ENCODE measurements at places on chromosomes 3 and 15.

DNA sequence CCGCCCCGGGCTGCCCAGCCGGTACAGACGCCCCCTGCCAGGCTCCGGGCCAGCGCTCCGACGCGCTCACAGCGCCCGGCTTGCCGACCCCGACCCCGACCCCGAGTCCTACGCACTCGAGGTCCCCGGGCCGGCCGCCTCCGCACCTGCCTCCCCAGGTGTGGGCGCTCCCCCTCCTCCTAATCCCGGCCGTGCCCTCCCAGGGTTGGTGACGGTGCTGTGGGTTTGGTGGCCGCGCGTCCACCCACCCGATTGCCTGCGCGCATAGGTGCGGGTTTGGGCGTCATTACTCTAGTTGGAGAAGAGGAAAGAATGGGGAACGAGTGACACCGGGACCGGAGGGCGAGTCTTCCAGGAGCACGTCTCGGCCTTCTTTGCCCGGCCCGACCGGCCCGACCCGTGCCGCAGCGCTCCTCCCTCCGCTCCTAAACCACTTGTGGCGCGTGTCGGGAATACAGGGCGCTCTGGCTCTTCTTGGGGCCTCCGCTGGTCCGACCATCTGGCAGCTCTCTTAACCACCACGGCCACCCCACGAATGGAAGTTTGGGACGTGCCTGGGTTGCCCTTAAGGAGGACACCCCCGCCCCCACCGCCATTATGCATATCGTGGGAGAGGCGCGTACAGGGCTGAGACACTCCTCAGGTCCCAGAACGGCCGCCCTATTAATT is 810 bp upstream of the THRB start:
- peak; percentile 25 for DNase-seq

DNA sequence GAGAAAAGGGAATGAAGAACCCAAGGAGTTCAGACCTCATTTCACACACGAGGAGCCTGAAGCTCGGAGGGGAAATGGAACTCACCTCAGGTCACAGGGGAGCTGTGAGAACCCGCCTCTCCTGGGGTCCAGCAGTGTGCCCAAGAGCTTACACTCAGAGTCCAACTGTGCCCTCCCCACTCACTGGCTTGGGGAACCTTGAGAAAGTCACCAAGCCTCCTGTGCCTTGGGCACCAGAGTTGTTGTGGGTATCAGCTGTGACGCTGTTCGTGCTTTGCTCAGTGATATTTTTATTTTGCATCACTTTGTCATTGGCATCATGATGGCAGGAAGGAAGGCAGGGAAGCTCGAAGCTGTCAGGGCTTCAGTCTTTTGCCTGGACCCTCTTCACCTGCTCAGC is 83.4 kb downstream of the TLE3 start:
- no peak for DNase-seq

DNA sequence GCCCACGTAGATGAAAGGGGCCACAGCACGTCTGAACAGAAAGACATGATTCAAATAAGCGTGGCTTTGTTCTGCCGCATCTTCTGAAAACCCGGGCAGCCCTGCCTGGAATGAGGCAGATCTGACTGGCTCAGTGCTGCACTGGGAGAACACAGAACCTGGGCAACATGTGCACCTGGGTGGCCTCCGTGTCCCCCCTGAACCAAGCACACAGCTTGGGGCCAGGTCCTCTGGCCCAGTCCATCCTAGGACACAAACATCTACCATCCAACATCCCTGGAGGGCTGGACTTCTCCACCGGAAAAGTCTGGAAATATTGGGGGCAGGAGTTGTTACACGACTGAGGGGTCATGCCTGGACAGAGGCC is 119.4 kb downstream of the ADAMTS17 start:
- DNase-seq = no peak

GRCh38 chr3:127484601-127485388 is 105.7 kb downstream of the TPRA1 start:
- no peak for DNase-seq

DNA sequence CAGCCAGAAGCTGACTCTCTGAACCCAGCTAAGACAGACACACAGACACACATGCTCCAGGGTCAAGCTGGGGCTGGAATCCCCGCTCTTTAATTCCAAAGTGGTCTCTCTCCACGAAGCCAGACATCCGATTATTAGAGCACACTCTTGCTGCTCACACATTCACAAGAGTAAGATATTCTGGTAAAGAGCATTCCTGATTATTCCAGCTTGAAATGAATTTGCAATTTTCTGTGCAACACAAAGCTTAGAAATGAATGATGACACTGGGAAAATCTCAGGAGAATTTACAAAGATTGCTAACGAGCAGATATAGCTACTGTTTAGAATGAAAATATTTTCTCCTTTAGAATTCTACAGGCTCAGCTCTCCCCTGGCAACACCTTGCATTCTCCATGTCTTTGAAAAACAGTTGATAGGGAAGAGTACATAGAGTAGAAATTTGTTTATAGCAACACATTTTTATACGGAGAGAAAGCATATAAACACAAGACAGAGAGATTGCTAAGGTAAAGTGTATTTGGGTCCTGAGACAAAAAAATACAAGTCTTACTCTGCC is 80.6 kb upstream of the EIF1B start:
- DNase-seq = no peak

- no peak for DNase-seq
Measured at GRCh38 chr3:59772416-59773408, 722.9 kb upstream of the CFAP20DC start.

DNA sequence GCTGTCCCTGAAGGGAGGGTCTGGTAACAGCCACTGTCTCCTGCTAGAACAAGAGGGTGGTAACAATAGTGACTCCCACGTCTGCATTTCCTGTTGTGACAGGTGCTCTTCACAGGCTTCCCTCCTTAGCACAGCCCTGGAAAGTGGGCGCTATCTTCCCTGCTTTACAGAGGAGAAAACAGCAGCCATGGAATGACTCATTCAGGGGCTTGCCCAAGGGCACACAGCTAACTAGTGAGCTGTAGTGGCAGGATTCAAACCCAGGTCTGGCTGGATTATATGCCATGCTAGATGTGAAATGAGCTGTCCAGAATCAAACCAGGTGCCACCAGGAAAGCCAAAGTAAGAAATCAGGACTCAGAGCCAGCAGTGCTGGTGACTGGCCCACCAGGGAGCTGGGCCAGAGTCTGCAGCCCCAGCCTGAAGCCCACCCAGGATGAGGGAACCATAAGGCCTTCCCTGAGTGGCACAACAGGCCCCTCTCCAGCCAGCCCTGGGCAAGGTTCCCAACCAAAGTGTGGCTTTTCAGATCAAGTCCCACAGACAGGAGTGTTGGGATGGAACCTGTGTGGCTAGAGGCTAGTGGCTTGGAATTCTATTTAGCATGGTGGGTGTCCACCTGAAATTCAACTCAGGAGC is 102.4 kb downstream of the ETFA start:
- DNase-seq = no peak

- DNase-seq = no peak
Measured at GRCh38 chr15:75753145-75753544, 40.5 kb upstream of the CSPG4 start.

GRCh38 chr15:65888981-65889380 is 19.7 kb downstream of the RAB11A start:
- DNase-seq = no peak

DNA sequence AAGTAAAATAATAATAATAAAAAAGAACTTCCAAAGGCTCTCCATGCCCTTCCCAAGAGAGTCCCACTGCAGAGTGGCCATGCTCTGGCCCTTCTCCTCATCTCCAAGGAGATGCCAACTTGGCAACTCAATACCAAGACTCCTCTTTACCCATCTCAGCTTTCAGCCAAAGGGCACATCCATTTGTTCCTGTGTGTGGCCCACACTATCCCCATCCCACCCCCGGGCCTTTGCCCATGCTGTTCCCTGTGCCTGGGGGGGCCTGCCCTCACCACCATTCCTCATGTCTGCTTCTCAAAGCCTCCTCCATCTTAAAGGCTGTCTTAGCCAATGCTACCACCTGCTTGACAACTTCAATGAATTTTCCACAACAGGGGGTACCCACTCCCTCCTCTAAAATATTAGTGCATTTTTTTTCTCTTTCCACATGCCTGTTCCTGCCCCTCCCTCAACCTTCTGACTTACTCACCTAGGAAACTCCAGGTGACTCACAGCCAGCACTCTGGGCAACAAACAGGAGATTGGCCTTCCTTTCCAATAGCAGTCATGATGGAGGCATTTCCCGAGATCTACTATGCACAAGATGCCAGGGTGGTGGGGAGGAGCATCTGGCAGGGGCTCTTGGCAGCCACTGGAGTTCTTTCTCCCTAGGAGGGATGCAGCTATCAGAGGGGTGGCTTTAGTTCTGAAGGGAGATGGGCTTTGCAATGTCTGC is 109.4 kb upstream of the SMAD3 start:
- no peak for DNase-seq

DNA sequence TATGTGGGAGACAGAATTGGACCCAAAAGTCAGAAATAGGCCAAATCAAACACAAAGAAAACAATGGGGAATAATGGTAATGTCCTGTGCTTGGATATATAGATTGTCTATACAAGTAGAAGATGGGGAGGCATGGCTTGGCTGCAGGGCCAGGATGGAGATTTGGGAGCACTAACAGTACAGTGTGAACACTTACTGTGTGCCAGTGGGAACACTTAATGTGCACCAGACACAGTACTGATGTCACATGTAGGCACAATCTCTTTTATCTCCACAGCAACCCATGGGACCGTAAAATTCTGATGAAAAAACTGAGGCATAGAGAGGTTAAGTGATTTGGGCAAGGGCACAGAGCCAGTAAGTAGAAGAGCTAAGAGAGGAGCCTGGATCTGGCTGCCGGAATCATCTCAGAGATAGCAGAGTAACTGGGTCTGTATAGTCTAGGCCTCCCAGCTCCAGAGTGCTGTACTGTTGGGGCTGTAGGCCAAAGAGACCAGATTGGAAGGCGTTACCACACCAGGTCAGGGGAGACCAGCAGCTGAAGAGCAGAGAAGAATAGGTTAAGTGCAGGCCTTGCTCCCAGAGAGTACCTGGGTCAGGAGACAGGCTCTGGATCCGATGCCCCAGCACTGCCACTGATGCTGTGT is 63.3 kb downstream of the RLBP1 start:
- DNase-seq = no peak

GRCh38 chr15:57003418-57003817 is 85.0 kb downstream of the TCF12 start:
- DNase-seq = no peak

DNA sequence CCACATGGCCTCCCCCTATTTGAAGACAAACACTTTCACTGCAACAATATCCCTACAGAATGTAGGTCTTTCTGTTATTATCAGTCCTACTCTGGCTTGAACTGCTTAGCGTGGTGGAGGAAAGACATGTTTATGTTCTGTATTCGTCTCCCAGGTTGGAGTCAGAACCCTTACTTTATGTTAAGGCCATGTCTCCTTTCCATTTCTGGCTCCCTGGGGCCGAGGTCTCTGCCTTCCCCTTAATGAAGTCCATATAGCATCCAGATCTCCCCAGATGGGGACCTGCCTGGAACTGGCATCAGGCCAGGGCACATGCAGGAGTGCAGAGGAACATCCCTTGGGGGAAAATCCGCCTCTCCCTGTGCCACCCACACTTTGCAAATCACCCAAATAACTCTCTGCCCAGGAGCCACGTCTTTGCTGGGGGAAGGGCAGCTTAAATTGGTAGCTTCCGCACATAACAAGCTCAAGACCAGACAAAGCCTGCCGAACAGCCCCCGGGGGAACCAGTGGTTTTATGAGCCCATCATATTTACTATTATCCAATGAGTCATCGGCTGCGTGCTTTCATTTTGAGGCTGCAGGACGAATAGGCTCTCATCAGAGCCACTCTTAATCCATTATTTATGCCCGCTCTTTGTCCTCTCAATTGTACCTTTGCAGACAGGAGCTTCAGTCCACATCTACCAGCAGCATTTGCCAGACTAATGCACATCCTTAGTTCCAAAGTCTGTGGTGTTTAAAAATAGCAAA is 237.0 kb downstream of the UACA start:
- no peak for DNase-seq

DNA sequence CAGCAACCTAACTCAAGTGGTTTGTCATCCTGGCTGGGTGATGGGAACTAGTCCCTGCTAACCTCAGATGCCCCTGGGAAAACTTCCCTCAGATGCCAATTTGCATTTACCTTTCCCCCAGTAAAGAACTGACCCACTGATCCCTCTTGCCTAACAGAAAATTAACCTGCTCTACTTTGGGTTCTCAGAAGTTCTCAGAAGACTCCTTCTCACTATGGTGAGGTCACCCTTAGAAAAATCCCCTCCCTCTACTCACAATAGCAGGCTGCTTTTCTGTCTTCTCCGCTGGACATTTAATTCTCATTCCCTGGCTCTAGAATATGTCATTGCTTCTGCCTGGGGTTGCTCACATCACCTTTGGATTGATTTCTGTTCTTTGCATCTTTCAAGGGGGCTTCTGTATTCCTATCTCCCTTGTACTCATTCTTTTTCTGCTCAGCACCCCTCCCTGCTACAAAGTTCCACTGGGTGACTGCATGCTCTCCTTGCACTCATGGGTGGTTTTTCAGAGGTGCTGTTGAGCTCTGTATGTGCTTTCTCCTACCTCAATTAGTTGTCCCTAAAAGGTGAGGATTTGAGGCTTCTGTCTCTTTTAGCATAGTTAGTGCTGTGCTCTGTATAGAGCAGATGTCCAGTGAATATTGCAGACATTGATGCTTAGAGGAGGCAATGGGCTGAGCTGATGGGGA is 869 bp downstream of the PLA1A start:
- DNase-seq = no peak

DNA sequence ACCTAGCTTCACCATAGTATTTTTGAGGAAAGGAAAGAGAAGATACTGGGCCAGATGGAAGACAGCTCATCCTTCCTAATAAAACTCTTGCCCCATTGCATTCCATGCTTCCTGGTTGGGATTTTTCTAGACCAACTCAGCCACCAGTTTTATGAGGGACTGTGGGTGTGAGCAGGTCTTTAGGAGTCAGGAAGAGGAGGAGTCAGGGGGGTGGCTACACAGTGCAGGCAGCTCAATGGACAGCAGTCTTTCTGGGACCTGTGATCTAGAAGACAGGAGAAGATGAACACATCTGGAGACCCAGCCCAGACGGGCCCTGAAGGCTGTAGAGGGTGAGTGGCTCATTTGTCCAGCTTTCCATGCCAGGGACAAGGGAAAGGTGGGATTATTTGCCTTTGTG is at the start of gene NOX5:
TSS of gene NOX5 (plus strand) at position 242 of the 400 bp plus-strand sequence. CDS start at position 283, 41 bp downstream.
- DNase-seq = no peak

- DNase-seq = no peak
Measured at GRCh38 chr3:60431599-60431958, 819.7 kb downstream of the FHIT start.

All from neural crest cell (in vitro differentiated cells).